GM03348 (cell line): ENCODE measurements at places on chromosomes 5 and 9.
A peak's percentile ranks its signal among the peaks of the same experiment; 100 is the strongest.

DNA sequence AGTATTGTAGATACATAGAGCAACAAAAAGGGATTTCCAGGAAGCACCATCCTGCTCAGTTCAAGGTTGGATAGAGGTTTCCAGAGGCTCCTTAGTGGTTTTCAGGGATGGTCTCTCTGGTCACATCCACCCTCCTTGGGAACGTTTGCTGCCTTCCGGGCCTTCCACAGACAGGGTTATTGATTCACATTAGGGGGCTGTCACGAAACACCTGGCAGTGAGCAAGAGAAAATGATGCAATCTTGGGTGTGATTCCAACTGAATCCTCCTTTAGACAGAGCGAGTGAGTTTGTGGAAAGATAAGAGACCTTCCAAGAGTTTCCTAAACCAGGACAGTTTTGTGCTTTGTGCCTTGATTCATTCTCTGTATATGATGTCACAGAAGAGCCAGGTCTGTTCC lies 43.8 kb upstream of the CTSL start:
- no peak for DNase-seq

DNA sequence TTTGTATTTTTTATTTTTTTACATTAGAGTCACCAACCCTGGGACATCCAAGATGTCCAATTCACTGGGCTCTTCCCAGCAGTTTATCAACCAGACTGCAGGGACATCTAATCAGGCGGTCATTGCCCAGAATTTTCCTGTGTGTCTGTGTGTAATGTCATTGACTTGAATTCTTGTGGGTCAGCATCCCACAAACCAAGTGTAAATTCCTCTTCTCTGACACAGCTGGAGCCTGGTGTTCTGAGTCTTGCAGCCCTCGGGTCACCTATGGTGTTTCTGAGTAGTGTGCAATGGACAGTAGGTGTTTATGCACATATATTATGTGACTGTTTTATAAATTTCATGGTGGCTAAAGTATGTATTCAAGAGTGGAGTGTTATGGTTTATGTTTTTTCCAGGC lies 815.7 kb downstream of the SEMA5A start:
- DNase-seq, result peak; percentile 38

GRCh38 chr9:116476002-116476401 lies 211.1 kb upstream of the TRIM32 start:
- no peak for DNase-seq

DNA sequence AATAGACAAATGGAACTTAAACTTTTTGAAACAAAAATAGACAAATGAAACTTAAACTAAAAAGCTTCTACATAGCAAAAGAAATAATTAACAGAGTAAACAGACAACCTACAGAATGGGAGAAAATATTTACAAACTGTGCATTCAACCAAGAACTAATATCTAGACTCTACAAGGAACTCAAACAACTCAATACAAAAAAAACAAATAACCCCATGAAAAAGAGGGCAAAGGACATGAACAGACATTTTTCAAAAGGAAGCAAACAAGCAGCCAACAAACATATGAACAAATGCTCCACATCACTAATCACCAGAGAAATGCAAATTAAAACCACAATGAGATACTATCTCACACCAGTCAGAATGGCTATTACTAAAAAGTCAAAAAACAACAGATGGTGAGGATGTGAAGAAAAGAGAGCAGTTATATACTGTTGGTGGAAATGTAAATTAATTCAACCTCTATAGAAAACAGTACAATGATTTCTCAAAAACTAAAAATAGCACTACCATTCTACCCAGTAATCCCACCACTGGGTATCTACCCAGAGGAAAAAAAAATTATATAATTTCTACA lies 170.8 kb upstream of the RGMB start:
- no peak for DNase-seq

DNA sequence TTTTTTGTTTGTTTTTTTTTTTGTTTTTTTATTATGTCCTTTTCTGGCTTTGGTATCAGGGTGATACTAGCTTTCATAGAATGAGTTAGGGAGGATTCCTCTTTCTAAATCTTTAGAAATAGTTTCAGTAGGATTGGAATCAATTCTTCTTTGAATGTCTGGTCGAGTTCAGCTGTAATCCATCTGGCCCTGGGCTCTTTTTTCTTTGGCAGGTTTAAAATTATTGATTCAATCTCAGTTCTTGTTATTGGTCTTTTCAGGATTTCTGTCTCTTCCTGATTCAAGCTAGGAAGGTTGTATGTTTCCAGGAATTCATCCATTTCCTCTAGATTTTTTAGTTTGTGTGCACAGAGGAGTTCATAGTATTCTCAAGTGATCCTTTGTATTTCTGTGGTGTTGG lies 34.9 kb downstream of the IQGAP2 start:
- no peak for DNase-seq

GRCh38 chr9:78118742-78119473 lies 87.3 kb upstream of the GNAQ start:
- peak; percentile 67 for DNase-seq

DNA sequence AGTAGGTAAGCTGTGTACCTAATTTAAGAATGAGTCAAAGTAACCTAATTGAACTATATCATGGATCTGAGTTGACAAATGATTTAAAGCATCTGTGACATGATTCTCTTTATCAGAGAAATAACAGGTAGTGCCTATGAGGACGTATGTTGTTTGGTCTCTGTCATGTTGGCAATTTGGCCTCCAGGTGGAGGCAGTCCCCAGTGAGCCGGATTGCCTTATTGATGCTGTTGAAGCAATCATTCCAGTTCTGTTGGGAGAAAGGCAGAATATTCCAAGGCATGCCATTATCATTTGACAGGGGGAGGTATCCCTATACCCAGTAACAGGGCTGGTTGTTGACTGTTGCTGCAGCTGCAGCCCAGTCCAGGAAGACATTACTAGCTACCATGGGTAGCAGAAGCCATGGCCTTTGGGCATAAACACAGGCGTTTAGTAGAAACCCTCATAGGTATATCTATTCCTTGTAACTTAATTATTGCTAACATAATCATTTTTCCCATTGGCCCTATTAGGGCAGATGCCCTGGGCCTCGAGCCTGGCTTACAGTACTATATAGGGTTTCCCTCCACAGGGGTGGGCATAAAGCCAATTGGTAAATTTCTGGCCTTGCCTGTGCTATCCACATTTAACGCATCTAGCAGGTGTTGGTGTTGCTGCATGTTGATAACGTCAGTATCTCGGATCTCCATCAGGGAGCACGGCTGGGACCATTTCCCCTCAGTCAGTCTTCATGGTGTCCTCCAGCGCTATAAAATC lies 12.2 kb upstream of the SLC22A4 start:
- no peak for DNase-seq

GRCh38 chr5:54326662-54327270 lies 16.4 kb upstream of the ARL15 start:
- no peak for DNase-seq

GRCh38 chr5:72006361-72006760 lies 100.9 kb upstream of the MAP1B start:
- DNase-seq, result no peak

- no peak for DNase-seq
Measured at GRCh38 chr5:75071100-75071499, 18.7 kb upstream of the GCNT4 start.

DNA sequence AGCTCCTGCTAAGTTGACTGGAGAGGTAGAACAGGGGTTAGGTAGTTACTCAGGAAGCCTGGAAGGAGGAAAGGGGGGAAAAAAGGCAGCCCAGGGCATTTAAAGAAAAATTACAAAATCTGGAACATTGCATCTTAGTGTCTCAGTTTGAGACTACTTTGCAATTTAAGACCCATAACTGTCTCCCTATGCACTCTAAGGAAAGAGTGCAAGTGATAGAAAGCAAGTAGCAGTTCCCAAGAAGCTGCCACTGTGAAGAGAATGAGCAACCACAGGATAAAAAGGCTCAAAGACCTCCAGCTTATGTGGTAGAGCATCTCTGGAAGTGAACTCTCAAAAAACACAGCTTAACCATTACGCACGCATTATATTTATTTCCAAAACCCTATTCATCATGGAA lies 141.8 kb downstream of the SLCO4C1 start:
- no peak for DNase-seq

- no peak for DNase-seq
Measured at GRCh38 chr9:122294531-122294930, 29.8 kb downstream of the MRRF start.

DNA sequence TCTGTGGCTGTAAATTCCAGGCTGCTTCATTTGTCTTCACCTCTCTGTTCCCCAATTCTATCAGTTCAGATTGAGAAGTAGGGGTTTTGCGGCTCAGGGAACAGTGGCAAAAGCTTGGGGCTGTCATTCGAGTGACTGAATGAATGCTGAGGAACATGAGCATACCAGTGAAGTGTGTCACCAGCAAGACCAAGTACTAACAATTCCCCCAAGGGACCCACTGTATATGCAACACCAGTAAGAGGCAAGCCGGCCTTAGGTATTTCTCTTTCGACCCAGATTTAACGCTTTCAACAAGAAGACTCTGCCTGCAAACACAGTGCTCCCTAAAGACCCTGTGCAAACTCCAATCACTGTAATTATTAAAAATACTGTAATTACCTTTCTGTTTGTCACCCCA lies 25.8 kb downstream of the KLHL3 start:
- no peak for DNase-seq

- DNase-seq, result no peak
Measured at GRCh38 chr9:121053544-121053943, 3.5 kb upstream of the C5 start.

GRCh38 chr5:95162231-95162992 lies 122.5 kb downstream of the MCTP1 start:
- DNase-seq, result no peak

- DNase-seq, result no peak
Measured at GRCh38 chr5:178765753-178766300, 35.4 kb upstream of the ZNF354A start.

GRCh38 chr5:37725185-37725584 lies 114.7 kb downstream of the GDNF start:
- DNase-seq, result no peak

- no peak for DNase-seq
Measured at GRCh38 chr5:148342371-148343045, 7.1 kb downstream of the SPINK9 start.

GRCh38 chr5:160629003-160629402 lies 207.3 kb downstream of the PTTG1 start:
- no peak for DNase-seq

DNA sequence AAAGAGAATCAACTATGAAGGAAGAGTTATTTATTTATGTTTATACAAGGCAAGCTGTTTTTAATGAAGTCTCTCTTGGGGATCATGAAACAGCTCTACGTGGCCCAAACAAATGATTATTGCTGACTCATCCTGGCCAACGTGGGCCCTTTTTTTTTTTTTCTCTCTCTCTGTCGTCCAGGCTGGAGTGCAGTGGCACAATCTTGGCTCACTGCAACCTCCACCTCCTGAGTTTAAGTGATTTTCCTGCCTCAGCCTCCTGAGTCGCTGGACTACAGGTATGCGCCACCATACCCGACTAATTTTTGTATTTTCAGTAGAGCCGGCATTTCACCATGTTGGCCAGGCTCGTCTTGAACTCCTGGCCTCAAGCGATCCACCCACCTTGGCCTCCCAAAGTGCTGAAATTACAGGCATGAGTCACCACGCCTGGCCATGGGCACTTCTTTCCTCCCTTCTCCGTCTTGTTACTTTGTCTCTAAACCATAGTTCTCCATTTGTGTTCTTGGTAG lies 98.3 kb downstream of the BASP1 start:
- DNase-seq, result peak; percentile 57

- DNase-seq, result no peak
Measured at GRCh38 chr5:124816381-124816780, 69.9 kb upstream of the ZNF608 start.

DNA sequence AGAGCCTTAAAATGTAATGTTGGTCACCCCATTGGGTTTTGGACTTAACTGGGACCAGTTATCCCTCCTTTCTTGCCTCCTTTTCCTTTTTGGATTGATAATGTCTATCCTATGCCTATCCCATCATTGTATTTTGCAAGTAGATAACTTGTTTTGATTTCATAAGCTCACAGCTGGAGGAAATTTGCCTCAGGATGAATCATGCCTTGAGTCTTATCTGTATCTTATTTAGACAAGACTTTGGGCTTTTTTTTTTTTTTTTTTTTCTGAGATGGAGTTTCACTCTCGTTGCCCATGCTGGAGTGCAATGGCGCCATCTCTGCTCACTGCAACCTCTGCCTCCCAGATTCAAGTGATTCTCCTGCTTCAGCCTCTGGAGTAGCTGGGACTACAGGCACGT lies 443.3 kb downstream of the DNAH5 start:
- no peak for DNase-seq

DNA sequence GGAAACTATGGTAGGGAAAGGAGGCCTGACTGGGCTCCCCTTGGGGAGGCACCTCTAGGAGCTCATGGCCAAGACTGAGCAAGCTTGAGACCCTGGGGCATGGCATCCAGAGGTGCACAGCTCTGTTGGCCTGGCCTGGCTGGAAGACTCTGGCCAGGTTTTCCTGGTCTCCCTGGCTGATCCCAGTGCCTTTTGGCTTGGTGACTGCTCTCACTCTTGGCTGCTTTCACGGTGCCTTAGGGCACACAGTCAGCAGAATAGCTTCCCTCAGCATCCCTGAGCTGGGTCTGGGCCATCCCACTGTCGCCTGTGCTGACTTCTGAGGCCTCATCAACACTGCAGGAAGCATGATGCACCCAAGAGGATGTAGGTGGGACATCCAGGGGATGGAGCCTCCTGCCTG lies 13.4 kb upstream of the DELE1 start:
- no peak for DNase-seq

DNA sequence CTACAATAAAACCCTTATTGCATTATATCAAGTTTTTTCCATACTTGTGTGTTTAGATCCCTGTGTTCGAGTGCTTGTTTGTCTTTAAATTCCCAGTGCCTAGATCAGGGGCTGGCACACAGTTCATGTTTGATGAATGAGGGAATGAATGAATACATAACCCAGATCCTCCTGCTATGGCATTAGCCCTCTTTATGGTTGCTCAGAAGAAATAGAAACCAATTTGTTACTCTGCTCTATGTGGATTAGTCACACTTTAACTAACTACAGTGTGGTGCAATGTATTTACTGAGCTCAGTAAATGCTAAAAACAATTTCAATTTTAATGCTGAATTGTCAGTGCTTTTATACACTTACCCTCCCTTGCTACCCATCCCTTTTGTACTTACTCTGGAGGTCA lies 16.4 kb upstream of the GALNT10 start:
- DNase-seq, result no peak

GRCh38 chr9:27847818-27848217 lies 274.5 kb upstream of the C9orf72 start:
- DNase-seq, result no peak

DNA sequence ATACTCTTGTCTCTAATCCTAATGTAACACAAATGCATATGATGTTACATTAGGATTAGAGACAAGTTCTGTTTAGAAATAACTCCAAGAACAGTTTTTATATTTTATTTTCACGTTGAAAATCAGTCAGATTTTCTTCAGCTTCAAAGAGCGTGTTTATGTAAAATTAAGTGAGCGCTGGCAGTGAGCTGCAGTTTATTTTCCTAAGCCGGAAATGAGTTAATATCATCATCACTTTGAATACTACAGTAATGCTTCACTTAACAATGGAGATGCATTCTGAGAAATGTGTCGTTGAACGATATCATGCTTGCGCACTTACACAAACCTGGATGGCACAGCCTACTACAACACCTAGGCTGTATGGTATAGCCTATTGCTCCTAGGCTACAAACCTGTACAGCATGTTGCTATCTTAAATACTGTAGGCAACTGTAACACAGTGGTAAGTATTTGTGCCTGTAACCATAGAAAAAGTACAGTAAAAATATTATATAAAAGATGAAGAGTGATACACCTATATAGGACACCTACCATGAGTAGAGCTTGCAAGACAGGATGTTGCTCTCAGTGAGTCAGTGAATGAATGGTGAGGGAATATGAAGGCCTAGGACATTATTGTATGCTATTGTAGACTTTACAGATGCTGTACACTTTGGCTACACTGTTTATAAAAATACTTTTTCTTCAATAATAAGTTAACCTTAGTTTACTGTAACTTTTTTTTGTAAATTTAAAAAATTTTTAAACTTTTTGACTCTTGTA lies 65.9 kb upstream of the C5orf46 start:
- DNase-seq, result no peak
